ENCODE measurements at places on chromosomes 7 and 10.

GRCh38 chr10:4632757-4633156, 193.2 kb upstream of the AKR1E2 start:
- DNase-seq = no peak

GRCh38 chr7:50667789-50668226, 102.6 kb upstream of the DDC start:
- no peak for DNase-seq

DNA sequence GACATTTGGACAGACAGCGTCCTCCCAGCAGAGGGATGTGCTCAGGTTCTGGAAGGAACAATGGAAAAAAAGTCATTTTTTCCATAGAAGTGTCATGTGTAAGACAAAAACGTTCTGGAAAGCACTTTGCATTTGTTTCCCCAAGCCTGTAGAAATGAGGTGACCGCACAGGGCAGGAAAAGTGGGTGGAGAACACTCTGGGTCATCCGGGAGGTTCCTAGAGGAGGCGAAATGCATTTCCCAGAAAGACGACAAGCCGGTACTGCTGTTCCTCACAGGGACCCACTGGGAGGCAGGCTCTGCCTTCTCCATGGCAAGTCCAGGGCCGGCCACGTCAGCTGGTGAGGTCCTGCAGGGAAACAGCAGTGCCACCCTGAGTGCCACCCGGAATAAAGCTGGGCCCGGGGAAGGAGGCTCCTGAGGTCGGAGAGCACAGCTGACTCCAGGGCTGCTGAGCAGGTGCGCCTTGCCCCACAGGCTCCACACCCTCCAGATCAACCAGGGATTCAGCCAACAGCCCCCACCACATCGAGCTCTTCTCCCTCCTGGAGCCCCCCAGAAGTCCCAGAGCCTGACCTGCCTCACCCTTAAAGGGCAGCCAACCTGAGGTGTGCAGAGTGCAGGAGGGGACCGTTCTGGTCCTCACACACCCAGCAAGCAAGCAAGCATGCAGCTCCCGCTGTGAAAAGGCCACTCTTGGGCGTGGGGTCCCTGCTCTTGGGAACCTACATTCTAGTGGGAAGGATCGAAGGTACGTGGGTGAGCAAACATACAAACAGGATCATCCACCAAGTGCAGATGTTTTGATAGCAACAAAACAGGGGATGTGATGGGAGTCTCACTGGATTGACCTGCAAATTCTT, 28.8 kb upstream of the INPP5A start:
- DNase-seq = peak; percentile 39

GRCh38 chr7:134740376-134740775, 39.1 kb upstream of the CALD1 start:
- no peak for DNase-seq

- no peak for DNase-seq
Observed at GRCh38 chr7:13886356-13886755, 103.1 kb downstream of the ETV1 start.

- no peak for DNase-seq
Observed at GRCh38 chr10:112723876-112724275, 226.2 kb upstream of the TCF7L2 start.

DNA sequence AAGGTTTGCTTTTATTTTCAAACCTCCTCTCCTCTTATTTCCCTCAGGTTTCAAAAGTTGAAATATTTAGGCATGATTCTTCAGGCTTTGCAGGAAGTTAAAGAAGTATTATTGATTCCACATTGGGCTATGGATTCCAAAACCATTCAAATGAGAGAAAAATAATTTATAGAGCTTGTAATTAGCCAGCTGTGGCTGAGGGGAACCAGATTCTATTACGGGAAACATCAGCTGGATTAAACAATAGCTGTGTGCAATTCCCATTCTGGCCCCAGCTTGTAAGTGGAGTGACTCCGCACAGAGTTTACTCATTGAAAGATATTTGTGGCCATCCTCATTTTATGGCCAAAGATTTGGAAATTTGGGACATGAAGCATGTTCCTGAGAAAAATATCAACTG, 77.0 kb upstream of the PHYHIPL start:
- DNase-seq = no peak

DNA sequence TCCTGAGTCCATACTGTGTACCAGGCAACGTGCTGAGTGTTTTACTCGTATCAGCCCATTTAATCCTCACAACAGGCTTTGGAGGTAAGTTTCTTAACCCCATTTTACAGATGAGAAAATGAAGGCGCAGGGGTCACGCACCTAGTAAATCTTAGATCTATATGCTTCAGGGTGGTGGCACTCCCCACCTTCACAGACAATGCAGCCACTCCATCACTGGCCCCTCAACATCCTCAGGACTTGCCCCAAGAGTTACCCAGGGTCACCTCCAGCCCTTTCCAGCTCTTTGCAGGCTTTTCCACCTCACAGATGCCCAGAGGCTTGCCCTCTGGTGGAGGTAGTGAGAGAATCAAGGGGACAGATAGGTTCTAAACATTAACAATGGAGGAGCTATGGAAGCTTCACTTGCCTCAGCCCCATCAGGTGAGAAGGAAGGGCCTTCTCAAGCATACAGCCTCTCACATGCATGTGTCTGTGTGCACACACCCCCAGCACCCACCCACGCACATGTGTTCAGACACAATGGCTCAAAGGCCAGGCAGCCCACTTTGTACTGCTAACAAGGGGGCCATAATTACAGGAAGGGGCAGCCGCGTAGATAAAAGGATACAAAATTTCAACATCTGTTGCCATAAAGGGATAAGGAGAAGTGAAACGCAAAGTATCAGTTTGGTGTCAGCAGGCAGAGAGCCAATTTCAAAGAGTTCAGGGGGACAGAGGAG, 29.1 kb downstream of the DPCD start:
- no peak for DNase-seq

DNA sequence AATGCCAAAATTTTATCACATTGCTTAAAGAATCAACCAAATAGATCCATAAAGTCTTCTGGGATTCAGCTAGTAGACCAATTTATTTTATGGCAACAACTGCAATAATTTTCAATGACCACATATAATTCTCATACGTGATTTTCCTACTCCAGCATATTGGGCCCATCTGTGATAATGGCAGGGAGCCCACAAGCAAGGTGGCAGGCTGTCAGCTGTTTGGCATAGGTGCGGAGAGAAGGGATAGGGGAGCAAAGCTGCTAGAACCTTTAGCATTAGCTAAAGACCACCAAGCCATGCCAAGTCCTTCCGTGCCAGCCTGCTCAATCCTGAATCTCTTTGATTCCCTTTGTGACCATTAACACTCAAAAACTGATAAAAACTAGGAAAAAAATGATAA, 721.2 kb downstream of the XPNPEP1 start:
- no peak for DNase-seq

- DNase-seq = no peak
Observed at GRCh38 chr7:21981524-21981923, 35.8 kb upstream of the CDCA7L start.

DNA sequence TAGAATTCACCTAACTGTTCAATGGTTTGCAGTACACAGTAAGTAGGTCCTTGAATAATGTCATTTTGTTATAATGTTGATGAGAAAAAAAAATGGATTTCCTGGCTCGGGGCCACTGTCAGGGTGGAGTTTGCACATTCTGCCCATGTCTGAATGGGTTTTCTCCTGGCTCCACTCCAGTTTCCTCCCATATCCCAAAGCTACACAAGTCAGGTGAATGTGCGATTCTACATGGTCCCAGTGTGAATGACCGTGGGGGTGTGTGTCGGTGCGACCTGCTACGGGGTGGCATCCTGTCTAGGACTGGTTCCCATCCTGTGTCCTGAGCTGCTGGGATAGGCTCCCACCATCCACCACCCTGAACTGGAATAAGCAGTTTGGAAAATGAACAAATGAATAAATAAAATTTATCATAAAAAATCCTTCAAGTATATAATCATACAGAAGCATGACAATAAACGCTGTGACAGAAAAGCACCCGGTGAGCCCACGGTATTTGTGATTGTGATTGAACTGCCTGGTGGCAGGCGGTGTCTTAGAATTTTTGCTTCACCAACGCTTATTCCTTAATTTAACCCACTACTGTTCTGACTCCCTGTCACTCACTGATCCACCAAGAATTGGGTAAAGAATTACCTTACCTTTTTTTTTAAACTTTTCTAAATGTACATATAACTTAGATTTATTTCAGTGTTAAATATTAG, 114.1 kb downstream of the ICA1 start:
- DNase-seq = no peak

DNA sequence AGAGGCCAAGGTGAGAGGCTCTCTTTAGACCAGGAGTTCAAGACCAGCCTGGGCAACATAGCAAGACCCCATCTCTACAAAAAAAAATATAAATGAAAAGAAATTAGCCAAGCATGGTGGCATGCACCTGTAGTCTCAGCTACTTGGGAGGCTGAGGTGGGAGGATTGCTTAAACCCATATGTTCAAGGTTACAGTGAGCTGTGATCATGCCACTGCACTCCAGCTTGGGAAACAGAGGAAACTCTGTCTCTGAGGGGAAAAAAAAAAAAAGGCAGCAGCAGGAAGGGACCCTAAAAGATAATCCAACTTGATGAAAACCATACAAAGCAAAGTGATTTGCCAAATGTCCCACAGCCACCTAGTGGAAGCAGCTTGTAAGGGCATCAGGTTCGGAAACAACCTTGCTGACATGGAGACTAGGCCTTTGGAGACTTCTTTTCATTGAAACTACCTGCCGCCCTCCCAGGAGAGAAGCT, 15.6 kb upstream of the PBLD start:
- DNase-seq = peak; percentile 74

DNA sequence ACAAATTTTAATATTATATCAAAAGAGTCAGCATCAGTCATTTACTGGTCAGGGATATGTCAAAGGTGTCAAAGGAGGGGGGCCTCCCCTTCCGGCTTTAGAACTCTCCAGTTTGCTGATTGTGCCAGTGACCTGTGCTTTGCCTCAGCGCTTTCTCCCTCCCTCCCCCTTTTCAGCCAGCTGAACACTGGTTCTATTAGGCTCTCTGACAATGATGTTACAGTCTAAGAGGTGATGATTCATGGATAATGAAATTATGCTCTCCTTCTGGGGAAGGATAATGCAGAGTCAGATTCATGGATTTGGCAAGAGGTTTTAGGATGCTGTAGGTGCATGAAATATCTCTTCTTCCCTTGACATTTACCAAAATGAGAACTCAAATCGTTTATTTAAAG, 6.1 kb downstream of the LRRTM3 start:
- no peak for DNase-seq

GRCh38 chr7:81574723-81575326, 195.0 kb downstream of the HGF start:
- DNase-seq = no peak

DNA sequence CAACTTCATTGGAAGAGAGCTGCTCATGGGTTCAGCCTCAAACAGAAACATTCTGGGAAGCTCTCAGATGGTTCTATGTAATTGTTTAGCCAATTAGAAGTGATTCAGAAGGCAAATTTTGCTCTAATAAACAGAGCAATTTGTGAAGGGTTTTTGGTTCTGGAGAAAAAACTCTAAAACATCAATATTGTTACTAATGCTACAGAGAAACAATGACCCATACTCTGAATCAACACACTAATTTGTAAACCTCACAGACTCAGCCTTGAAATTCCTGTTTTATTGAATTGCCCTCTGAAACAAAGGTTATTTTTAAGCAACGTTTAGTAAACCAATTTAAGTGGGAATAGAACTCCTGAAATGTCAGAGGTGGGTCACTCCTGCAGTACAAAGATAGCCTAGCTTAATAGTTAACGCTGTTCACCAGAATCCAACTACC, 171.6 kb upstream of the SVIL start:
- peak; percentile 6 for DNase-seq

DNA sequence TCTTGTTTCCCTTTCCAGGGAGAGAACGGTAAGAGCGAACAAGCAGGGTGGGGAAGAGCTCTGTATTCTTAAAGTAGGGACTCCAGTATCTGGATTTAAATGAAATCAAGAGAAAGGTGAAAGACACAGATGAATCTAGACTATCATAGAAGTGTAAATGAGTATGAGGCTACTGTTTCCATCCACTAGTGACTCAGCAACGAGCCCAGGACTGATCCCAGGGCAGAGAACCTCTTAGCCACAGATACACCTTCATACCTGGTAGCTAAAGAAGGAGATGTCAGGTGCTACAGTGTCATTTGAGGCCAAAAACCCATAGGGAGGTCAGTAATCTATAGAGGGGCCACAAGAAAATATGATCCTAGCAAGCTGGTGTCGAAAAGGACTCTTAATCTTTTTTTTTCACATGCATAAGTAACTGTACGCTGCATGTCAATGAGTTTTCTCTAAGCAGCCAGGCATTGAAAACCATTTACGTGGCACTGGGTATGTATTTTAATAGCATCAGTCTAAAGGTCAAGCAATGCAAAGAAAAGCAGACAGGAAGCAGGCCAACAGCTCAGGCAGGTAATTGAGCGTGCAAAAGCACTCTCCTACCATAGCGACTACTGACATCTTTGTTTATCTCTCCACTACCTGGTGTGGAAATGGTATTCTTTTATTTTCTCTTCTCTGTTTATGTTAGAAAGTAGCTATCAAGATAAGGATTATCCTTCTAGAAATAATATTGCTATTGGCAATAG, 91.5 kb upstream of the EGR2 start:
- DNase-seq = no peak

GRCh38 chr7:39829028-39829427, 121.0 kb upstream of the CDK13 start:
- DNase-seq = no peak

GRCh38 chr7:92797693-92798092, 38.7 kb downstream of the CDK6 start:
- no peak for DNase-seq

DNA sequence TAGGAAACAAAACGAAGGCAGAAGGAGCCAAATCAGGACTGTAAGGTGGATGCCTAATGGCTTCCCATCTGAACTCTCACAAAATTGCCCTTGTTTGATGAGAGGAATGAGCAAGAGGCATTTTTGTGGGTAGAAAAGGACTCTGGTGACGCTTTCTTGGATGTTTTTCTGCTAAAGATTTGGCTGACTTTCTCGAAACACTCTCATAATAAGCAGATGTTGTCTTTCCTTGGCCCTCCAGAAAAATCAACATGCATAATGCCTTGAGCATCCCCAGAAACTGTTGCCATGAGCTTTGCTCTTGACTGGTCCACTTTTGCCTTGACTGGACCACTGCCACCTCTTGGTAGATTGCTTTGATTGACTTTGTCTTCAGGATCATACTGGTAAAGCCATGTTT, 13.5 kb downstream of the PTPN12 start:
- DNase-seq = no peak

- DNase-seq = no peak
Observed at GRCh38 chr7:150375662-150376521, 3.2 kb upstream of the ZNF775 start.

DNA sequence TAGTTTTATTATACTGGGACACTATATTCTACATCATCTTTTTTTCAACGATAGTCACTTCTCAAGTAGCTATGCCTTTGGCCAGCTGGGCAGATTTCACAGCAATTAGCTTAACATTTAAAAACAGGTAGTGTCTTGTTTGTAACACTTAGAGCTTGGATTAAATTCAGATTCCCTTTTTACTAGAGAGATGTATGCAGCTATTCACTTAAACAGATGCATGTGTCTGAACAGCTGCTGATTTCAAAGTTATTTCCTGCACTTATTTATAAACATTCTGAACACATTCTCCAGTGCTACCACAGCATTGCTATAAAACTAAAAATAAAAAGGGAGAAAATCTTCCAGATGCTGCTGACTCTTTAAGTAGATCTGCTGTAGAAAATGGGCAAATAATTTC, 637.2 kb downstream of the POM121L12 start:
- DNase-seq = no peak
